ENCODE measurements at places on chromosomes 16 and 17. TPM values are rescaled to one million over a fixed set of nuclear protein-coding genes. Genes with fewer than 3 reads are reported as not detected.

The DPEP3 gene
- not detected for total RNA-seq

The FAM171A2 gene
- 4.2 TPM for total RNA-seq

The KRT32 gene
- total RNA-seq, result not detected

The TAT gene
- not detected for total RNA-seq

The NLRC5 gene
- total RNA-seq, result 2.7 TPM

The FXR2 gene
- 60.2 TPM for total RNA-seq

The GCGR gene
- total RNA-seq, result 0.08 TPM

The TMEM132E gene
- 0.01 TPM for total RNA-seq

The TRIM72 gene
- total RNA-seq, result 0.04 TPM

Measured in A549 treated with dexamethasone at 1 μM for 4 hours (cell line).